ENCODE measurements at places on chromosomes 7 and 10.

DNA sequence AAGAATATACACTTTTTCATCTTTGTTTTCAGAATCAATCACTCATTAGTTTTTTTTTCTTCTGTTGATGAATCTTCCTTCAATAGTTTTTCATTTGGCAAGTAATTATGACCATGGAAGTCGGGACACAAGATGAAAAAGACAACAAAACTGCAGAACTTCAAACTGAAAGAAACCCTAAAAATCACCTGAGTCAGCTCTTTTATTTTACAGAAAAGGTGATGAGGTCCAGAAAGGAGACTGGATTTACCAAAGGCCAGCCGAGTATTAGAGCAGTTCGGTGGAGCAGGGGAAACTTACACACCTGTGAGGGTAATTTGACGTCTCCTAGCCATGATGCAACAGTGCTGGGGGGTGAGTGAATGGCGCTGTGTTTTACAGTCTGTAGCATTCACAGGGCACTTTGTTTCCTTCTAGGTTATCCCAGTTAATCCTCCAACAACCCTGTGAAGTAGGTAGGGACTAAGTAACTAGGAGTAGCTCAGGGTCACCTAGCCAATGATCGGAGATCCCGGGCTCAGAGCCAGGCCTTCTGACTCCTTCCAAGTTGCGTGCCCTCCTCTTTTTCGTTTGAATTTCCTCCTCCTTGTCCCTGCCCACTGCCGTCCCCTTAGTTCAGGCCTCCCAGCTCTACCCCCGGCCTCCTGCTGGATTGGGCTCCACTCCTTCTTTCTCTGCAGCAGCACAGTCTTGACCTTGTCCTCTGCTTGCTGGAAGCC, 14.0 kb downstream of the RBM20 start:
- DNase-seq = no peak

GRCh38 chr7:32579776-32580175, 84.5 kb downstream of the AVL9 start:
- no peak for DNase-seq

- DNase-seq = no peak
These were observed 24.7 kb downstream of the KNDC1 start for GRCh38 chr10:133184591-133185244.

DNA sequence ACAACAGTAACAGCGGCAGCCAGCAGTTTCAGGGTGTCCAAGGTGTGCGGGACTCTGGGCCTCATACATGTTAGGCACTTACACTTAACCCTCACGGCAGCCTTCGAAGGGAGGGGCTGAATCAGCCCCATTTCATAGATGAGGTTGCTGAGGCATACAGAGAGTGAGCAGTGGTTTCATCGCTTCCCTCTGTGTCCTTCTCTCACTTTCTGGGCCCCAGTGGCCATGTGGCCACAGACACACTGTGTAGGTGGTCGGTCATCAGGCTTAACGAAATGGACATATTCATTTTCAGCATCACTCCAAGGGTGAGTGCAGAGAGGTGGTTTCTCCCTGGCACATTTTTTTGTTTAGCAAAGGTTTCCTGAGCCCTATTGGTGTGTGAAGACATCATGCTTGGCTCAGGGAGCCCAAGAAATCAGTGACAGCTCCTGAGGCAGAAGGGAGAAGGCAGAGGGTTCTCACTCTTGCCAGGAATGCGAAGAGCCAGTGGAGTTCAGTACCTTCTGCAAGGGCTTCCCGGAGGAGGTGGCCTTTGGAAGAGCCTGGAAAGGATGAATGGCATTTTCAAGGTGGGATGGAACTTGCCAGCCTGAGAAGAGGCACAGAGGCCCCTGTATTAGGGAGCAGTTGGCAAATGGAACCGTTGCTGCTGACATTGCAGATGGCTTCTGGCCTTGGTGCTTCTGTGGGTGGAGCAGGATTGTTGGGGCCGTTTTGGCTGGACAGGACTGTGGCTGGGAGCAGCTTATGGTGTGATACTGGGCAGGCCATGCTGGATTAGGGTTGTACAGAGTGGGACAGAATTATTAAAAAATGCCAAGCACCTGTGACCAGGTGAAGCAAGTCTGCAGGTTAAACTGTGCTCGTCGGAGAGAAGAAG, 61.7 kb upstream of the PPIF start:
- DNase-seq = no peak

DNA sequence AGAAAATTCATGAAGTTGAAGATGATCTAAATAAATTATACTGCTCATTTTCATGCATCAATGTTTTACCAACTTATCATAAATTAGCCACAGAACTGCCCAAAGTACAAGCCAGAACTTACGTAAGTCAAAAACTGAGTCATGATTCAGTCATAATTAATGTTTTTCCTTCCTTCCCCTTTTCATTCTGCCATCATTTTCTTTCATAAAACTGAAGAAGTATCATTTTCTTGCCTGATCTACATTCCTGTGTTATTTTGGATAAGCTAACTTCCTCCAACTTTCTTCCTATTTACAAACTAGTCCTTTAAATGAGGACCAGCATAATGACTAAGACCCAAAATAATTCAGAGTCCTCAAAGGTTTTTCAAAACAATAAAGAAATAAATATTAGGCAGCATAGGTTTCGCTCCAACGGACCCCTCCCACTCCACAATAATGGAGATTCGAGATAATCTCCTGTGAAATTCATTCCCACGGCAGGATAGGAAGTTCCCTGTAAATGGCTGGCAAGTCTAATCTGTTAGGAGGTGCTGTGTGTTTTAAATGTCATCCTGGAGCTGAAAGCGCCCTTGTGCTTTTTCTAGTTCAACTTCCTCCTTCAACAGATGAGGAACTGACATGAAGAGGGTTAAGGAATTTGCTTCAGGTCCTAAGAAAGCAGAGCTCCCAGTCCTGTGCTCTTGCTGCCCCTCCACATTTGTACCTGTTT, 218.9 kb downstream of the DOCK4 start:
- no peak for DNase-seq

- DNase-seq = peak; percentile 64
These were observed 39.3 kb downstream of the CALML3 start for GRCh38 chr10:5563991-5564536.
